ENCODE measurements at places on chromosomes 6 and 20. TPM values are rescaled to one million over a fixed set of nuclear protein-coding genes. Genes with fewer than 3 reads are reported as not detected.

GRCh38 chr20:36238153-36238552, 1.9 kb downstream of the AAR2 start:
- no peak for DNase-seq

DNA sequence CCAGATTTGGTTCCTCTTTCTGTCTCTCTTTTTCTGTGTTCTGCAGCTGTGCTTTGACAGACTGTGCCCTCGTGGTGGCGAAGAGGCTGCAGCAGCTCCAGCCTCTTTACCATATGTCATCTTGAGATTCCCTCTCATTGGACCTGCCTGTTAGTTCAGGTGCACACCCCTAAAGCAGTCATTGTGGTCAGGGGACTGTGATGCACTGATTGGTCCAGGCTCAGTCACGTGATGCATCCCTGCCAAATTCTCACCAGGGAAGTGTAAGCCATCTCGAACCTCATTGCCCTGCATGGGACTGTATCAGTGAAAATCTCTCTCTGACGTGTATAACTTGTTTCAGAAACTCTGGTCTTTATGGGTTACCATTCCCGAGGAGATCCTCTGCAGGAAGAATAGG, 160.3 kb downstream of the EYA2 start:
- DNase-seq: no peak

DNA sequence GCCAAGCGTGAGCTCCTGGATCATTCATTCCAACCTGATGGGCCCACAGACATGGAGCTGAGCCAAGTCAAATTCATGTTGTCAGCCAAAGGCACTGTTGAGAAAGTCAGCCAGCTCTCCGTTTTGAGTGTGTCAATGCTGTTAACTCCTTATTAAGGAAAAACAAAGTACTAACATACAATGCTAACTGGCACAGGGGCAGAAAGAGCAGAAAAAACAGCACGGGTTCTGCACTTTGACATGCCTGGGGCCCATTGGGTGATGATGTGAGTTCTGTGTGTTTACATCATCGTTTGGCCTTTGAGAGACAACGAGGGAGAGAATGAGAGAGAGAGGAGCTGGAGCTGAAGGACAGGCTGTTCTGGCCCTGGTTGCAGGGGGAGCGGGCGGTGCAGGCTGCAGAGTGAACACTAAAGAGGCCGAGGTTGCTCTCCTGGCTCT, 85.9 kb downstream of the SMOC2 start:
- DNase-seq: peak; percentile 55

- peak; percentile 33 for DNase-seq
These were observed 61.2 kb downstream of the GCLC start for GRCh38 chr6:53483423-53484353.

DNA sequence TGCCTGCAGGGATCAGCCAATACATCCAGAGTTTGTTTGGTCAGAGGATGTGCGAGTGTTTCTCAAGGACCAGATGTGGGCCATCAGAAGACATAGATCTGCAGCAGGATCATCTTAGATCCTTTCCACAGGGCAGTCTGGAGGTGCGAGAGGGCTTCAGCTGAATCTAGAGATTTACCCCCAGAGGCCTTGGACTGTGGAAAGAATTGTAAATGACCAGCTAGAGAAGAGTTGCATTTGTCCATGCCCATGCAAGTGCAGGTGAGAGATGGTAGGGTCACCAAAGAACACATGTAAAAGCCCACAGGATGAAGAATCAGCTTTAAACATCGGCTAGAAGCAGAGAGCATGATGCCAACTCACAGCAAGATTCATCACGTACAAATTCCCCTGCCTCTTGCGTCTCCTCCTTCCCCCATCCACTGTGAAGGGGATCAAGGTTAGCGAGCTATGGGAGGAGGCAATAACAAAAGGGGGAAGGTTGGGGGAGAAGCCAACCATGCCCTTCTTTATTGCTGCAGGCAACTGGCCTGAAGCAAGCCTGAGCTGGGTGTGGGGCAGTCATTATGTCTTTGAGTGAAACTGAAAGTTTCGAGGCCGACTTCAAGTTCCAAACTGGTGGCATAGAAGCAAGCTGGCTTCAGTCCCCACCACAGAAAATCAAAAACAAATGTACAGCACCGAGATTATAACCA, 83.5 kb downstream of the SCML4 start:
- DNase-seq: no peak

DNA sequence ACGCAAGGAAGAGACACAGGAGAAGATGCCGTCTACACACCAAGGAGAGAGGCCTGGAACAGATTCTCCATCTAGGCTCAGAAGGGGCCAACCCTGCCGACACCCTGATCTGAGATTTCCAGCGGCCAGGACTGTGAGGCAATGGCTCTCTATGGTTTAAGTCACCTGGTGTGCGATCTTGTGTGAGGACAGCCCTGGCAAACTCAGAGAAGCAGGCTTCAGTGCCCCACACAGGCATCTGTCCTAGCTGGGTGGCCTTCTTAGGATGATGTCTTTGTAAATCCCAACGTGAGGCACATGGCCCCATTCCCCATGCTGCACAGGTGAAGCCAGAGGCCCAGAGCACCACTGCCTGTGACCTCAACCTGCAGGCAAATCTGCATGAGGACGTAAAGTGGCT, 87.6 kb upstream of the FRMD1 start:
- DNase-seq: no peak

DNA sequence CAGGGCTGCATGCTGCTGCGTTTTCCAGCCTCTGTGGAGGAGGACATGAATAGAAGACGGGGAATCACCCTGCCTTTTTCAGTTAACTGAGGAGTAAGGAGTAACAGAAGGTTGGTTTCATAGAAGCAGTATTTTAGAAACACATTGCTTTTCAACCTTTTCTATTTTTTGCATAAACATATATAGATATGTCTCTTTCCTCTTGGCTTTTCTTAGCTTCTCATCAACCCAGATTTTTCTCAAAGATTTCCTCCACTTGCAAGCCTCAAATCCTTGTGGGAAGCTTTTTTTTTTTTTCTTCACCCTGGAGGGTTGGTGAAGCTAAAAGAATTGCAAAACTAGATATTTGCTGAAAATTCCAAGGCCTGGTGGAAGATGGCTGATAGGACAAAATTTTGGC, 6.0 kb downstream of the SLC24A3 start:
- DNase-seq: no peak

DNA sequence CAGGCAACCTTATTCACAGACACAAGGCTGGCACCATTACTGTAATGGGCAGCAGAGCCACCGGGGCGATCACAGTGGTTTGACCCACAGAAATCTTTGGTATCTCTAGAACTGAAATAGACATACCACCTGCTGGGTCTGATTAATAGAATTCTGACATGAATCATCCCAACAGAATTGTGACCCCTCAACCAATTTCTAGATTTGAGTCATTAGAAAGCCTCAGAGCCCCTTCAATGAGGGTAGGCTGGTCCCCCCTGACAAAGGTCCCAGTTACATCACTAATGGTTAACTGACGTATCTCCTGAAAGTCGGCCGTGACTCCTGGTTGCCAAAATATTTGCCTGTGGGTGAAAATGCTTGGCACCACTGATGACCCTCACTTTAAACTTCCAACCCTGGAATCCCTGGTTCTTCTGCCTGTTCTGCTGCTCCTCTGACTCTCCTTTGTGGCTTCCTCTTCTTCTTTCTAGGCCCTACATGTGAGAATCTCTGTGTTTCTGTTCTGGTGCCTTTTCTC, 124.9 kb upstream of the ARID1B start:
- DNase-seq: no peak

GRCh38 chr6:112429226-112429625, 82.1 kb downstream of the RFPL4B start:
- peak; percentile 17 for DNase-seq

DNA sequence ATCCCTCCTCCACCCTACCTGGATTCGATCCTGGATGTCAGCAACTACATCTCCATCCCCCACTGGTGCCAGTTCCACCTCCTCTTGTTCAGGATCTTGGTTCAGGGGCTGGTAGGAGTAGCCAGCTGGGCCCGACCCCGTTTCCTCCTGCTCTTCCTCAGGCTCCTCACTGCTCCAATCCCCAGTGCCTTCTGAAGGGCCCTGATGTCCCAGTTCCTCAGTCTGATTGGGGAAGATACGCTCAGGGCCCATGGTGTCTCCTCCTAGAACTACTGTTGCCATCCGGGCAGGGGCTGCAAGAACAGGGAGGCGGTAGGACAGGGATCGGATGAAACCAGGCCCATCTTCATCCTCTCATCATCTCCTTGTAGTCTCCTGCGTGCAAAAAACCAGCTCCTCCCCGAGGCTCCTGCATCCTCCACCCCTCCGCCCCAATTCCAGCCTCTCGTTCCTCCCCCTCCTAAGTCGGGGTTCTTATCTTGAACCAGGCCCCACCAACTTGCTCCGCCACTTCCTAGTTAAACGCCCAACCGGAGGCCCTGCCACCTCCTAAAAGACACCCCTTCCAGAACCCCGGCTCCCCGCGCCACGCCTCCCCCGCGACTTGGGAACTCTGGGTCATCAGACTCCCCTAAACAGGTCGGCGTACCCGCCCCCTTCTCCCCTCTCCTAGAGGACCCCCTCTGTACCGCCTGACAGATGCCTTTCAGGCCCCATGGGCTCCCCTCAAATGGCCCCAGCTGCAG, 476 bp downstream of the MEA1 start:
- no peak for DNase-seq

DNA sequence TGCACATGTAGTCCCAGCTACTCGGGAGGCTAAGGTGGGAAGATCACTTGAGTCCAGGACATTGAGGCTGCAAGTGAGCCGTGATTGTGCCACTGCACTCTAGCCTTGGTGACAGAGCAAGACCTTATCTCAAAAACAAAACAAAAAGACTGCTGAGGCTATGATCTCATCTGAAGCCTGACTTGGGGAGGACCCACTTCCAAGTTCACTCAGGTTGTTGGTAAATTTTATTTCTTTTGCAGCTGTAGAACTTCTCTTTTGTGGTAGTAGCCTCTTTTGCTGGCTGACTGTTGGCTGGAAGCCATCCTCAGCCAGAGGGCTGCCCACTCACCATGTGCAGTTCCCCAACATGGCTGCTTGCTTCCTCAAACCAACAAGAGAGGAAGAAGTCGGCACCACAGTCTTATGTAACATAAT, 36.8 kb upstream of the ME1 start:
- DNase-seq: no peak

GRCh38 chr20:43666376-43667328, at the start of gene MYBL2:
MYBL2 (plus strand) TSS chr20:43667114; CDS start chr20:43667284, 170 bp downstream.
- DNase-seq: peak; percentile 48

DNA sequence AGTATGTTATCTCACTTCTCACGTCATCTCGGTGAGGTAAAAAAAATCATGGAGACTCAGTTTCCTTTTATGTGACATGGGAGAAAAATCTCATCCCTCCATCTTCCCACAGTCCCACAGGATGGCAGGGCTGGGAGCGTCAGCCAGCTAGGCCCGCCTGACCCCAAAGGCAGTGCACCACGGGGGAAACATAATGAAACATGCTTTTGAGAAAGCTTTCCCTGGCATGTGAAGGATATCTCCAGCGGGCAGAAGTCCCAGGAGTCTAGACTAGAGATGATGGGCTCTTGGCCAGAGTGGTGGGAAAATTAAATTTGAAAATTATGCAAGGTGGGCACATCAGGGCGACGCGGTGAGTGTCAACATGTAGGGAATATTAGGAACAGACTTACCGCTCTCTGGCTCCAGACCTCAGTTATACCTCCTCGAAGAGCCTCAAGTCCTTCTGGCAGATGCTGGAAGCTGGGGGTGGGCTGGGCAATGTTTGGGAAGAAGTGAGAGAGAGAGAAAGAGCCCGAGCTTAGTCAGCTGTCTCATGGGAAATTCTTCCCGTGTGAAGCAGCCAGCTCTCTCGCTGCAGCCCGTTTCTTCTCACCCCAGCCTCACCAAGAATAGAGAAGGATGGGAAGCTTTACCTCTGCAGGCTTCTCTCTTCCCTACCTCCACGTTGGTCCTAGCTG, 52.3 kb downstream of the MOCS1 start:
- peak; percentile 8 for DNase-seq

DNA sequence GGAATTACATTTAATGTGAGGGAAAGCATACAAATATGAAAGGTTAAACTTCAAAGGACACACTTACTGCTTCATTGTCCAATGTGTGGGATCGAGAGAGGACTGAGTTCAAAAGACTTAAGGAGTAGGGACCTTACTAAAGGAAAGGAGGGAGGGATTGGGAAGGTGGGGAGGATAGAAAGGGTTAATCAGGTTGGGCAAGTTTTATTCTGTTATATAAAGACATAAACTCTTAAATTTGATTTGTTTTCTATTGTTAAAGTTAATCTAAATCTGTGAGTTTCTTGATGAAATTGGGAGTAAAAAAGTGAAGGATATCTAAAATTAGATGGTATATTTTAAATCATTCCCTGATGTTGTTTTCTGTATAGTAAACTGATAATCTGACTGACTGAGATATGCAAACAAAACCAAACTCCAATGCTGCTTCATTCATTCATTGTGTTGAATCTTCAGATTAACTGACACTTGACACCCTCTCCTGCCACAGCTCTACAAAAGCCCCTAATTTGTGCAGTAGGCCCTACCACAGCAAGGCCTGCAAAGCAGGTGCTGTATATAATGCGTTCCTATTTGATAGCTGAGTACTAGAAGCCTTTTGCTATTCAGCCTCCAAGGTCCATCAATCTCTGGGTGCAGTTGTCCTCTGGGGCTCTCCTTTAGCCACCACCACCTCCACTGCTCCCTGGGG, 1.3 kb upstream of the UBE2J1 start:
- no peak for DNase-seq

GRCh38 chr6:166910601-166911000, 45.7 kb downstream of the RNASET2 start:
- no peak for DNase-seq

GNAS-AS1 gene
- total RNA-seq: 0.58 TPM

GPX6 gene
- not detected for total RNA-seq

PAK5 gene
- total RNA-seq: not detected

MYMX gene
- total RNA-seq: not detected

PRSS16 gene
- total RNA-seq: not detected

TREM2 gene
- not detected for total RNA-seq

LGSN gene
- not detected for total RNA-seq

RCAN2 gene
- 0.46 TPM for total RNA-seq

SGK1 gene
- 150 TPM for total RNA-seq

KCNQ2 gene
- not detected for total RNA-seq

PSMG4 gene
- total RNA-seq: 31.1 TPM
